ENCODE measurements at places on chromosomes 3 and 15.

GRCh38 chr15:23073890-23074646, 34.7 kb upstream of the TUBGCP5 start:
- no peak for DNase-seq

DNA sequence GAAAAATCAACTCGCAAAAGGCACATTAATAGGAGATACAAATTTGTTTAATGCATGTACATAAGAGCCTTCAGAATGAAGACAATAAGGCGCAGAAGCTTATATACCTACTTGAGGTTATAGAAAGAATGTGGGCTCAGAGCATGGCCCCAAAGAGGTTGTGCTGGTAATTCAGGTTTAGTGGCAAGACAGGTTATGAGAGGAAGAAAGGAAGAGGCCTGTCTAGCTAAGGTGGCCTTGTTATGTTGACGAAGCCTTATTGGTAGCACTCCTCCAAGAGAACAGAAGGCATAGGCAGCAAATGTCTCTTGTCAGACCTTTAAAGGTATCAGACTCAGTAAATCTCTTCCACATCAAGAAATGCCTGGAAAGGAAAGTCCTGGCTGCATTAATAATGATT, 290.8 kb downstream of the MCTP2 start:
- no peak for DNase-seq

GRCh38 chr3:180176059-180176458, 139.3 kb upstream of the PEX5L start:
- DNase-seq, result no peak

- DNase-seq, result no peak
These were observed 147.8 kb upstream of the KCNMB2 start for GRCh38 chr3:178388473-178388872.
